A549 treated with Mapracorat at 1 μM for 4 hours (cell line): ENCODE measurements at places on chromosomes 7 and 10. TPM values are rescaled to one million over a fixed set of nuclear protein-coding genes. Genes with fewer than 3 reads are reported as not detected.

LRRN3 gene
- 0.04 to 0.05 TPM in 2 of 5 replicates, not detected in the others for total RNA-seq

SP4 gene
- 0.83 to 1.4 TPM (median 0.94 TPM) in 5 replicates for total RNA-seq

GNGT1 gene
- total RNA-seq, result not detected in 5 replicates

HOXA5 gene
- total RNA-seq, result 3.4 to 6.8 TPM (median 5.8 TPM) in 5 replicates

OR2A1 gene
- total RNA-seq, result not detected in 5 replicates

MLXIPL gene
- total RNA-seq, result 0.61 to 1.6 TPM (median 0.95 TPM) in 5 replicates
